ENCODE measurements at places on chromosomes 13 and 19. TPM values are rescaled to one million over a fixed set of nuclear protein-coding genes. Genes with fewer than 3 reads are reported as not detected.

GRCh38 chr13:73938372-73939070, 195.7 kb downstream of the KLF12 start:
- DNase-seq, result no peak

- peak; percentile 61 for DNase-seq
These were observed 1.0 kb downstream of the HMGB1 start for GRCh38 chr13:30464496-30465342.

MCOLN1 gene
- 13.5 TPM for polyA plus RNA-seq

RNF17 gene
- polyA plus RNA-seq, result 0.18 TPM

SLC10A2 gene
- 0.72 TPM for polyA plus RNA-seq

CEACAM20 gene
- polyA plus RNA-seq, result not detected

IGFL2 gene
- not detected for polyA plus RNA-seq

PLPPR3 gene
- 12.3 TPM for polyA plus RNA-seq

CGB1 gene
- polyA plus RNA-seq, result not detected

All from right renal cortex interstitium (tissue), 3 donors.